Hematopoietic multipotent progenitor cell treated with erythropoietin and hydrocortisone succinate and interleukin-3 and kit ligand, for 8 days (in vitro differentiated cells): ENCODE measurements at places on chromosomes 7 and 10.

DNA sequence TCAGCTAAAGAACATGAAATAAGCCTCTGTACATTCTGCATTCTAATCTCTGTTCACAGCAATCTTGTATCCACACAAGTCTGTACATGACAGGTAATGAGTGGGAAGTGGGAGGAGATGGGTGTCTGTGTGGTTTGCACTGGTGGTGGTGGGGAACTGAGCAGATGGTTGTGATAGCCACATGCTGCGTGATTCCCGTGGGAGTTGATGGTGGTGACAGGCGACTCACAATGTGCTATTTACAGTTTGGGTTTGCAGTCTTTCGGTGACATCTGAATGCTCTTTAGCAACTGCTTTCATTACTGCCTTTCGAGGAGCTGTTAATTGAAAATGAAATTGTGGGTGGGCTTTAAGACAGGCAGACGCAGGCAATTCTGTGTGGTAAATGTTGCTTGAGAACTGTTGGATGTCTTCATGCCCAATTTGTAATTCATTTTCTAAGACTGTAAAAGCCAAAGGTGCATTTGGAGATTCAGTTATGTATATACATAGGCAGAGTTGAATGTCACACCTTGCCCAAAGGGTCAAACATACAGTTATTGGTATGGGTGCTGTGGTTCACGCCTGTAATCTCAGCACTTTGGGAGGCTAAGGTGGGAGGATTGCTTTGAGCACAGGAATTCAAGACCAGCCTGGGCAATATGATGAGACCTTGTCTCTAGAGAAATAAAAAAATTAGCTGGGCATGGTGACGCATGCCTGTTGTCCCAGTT is 308.2 kb downstream of the AUTS2 start:
- peak; percentile 54 for DNase-seq

DNA sequence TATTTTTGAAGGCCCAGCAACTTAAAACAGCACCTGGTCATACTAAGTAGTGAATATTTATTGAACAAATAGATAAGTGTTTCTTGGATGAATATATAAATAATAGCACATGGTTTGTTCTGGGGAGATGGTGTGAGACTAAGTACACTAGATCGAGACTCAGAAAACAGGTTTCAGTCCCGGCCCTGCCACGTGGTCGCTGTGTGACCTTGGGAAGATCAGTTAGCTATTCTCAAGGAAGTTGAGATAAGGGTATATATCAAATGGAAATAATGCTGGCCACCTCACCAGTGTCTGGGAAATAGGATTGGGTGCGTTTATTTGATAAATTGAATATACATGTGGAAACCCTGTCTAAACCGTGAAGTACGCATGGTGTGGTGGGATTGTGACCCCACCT is 354.6 kb downstream of the SDK1 start:
- no peak for DNase-seq

DNA sequence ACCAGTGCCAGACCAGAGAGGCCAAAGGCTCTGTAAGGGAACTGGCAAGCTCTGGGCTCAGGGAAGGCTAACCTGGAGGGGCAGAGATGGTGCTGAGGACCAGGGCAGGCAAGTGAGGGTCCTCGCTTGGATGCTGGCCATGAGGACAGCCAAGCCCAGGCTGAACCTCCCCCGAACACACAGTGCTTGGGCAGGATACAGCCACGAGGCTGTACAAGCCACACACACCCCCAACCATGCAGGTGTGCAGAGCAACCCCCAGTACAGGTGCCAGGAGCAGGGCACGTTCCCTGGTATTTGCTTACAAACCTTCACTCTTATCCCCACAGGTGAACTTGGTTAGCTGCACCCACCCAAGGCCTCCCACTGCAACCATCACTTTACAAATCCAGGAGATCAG is 185.7 kb downstream of the GRID1 start:
- no peak for DNase-seq

GRCh38 chr10:22852712-22853353 is 75.0 kb upstream of the ARMC3 start:
- no peak for DNase-seq

DNA sequence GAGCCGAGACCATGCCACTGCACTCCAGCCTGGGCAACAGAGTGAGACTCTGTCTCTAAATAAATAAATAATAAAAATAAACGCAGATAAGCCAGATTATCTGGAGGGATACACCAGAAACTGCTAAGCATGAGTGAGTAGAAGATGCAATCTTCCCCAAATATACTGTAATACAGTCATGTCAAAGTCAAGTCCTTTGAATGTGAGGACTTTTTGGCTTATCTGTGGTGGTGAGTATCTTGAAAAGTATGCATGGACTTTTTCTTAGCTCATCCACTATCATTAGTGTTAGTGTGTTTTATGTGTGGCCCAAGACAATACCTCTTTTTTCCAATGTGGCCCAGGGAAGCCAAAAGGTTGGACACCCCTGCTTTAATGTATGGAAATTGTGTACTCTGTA is 44.7 kb upstream of the PITRM1 start:
- no peak for DNase-seq

DNA sequence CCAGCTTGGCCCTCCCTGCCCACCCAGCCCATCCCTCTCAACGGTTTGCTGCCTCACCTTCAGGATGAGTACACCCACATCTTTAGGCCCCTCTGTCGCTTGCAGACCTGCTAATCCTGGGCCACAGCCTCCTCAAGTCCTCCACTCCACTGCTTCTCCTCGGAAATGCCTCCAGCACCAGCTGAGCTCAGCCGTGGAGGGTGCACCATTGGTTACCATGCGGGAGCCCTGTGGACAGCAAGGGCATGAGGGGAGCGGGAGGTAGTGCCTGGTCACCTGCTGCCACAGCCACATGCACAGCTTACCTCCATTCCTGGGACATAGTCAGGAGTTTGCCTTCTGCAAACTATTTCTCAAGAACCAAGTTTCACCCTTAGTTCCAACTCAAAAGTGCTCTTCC is 286.3 kb upstream of the ZMIZ1 start:
- DNase-seq = no peak

DNA sequence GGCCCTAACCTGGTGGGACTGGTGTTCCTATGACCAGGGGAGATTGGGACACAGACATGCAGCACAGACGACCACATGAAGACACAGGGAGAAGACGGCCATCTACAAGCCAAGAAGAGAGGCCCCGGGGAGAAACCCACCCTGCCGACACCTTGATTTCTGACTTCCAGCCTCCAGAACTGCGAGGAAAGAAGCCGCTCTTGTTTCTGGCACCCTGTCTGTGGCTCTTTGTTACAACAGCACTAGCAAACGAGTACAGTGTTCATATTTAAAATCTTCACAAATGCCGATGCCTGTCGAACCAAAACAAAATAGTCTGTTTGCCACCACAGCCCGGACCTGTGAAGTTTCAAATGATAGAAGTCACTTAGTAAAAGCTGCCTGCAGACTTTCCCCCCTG is 132.3 kb downstream of the ACTR3B start:
- DNase-seq = no peak

DNA sequence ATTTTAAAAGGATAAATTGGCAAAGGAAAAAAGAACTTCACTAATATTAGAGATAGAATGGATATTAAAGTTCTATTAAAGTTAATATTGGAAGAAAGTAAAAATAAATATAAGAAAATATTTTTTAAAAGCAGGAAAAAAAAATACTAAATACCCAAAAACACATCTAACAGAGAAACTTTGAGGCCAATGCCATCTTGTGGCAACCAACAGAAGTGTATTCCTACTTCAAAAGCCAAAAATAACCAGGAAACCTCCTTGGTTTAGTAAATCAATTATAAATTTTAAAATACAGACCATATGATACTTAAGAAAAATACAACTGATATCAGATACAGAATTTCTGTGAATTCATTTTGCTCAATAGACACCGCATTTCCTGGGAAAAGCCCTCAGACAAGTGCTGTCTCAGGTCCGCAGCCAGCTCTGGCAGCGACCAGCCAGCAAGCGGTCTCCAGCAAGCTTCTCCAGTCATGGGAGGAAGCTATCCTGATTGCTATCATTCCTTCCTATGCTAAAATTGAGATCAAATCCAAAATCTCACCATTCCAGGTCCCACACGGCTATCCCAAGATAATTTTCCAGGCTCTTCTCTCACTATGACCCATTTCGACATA is 65.3 kb downstream of the LMBR1 start:
- DNase-seq = peak; percentile 43

DNA sequence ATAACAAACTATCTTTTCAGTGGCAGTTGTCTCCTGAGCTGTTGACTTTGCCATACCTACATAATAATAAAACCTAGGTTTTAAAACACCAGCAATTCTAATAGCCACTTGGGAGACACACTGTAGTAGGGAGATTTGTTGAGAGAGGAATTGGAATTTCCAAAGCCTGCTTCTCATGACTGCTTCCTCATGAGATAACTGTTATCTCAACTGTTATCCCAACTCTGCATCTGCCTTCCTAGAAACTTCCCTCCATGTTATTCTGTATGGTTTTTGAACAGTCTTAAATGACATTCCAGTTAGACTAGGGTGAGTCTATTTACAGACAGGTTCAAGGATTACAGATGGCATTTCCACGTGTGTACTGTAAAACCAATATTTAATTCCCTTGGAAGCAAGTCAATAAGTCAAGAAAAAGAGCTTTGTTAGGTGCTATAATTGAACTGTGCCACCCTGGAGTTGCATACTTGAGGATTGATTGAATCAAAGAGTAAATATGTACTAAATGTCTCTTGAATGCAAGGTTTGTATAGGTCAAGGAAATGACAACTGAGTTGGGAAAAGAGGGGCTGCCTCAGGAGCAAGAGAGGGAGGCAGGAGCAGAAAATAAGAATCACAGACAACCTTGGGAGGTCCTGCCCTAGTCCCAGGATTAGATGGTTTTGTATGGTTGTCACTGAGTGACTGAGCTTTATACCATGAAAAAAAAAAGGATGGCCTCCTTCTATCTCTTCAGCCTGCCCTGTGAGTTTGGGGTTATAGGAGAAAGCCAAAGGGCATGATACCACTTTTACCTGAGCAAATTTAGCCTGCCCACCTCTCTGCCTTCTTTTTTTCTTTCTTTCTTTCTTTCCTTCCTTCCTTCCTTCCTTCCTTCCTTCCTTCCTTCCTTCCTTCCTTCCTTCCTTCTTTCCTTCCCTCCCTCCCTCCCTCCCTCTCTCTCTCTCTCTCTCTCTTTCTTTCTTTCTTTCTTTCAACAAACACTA is 9.9 kb upstream of the TM9SF3 start:
- DNase-seq = no peak

DNA sequence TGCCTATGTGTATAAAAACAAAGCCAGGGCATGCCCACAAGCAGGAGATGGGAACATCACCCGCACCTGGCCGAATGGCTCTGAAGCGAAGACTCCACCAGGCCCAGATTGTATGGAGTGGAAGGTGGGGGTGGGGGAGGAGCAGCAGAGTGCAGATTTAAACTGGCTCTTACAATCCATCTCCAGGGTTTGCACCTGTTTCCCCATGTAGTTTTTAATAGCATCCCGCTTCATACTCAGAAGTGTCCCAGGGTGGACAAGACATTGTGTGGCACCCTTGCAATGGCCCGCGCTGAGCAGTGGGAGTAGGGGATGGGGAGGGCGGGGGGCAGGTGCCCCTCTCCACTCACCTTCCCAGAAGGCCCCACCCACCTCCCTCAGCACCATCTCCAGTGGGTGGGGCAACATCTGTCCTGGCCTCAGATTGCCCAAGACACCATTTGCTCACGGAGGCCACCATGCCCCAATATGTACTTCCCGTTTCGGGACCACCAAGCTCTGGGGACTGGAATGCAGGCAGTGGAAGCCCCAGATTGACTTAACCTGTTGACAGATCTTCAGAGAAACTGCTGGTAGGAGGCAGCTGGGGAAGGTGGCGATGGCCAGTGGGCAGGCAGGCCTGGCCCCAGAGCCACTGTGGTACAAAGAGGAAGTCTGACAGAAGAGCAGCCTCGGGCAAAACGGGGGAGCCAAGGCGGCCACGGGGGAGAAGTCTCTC is 23.0 kb downstream of the VSIR start:
- no peak for DNase-seq

DNA sequence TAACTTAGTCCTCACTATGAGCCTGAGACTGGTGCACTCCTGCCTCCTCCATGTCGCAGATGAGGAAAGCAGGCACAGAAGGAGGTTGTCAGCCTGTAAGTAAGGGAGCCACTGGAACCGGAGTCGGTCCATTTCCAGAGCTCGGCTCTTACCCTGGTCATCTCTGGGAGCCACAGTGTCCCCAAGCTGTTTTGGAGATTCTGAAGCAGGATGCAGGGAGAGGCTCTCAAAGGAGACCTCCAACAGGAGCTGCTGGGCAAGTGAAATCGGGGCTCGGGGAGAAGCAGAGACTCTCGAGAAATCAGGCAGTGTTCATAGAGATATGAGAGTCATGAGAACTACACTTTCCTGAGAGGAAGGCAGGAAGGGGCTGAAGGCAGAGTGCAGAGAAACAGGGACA is 39.0 kb downstream of the VSTM4 start:
- DNase-seq = no peak

GRCh38 chr7:151426441-151426903 is 13.5 kb downstream of the CRYGN start:
- DNase-seq = no peak

DNA sequence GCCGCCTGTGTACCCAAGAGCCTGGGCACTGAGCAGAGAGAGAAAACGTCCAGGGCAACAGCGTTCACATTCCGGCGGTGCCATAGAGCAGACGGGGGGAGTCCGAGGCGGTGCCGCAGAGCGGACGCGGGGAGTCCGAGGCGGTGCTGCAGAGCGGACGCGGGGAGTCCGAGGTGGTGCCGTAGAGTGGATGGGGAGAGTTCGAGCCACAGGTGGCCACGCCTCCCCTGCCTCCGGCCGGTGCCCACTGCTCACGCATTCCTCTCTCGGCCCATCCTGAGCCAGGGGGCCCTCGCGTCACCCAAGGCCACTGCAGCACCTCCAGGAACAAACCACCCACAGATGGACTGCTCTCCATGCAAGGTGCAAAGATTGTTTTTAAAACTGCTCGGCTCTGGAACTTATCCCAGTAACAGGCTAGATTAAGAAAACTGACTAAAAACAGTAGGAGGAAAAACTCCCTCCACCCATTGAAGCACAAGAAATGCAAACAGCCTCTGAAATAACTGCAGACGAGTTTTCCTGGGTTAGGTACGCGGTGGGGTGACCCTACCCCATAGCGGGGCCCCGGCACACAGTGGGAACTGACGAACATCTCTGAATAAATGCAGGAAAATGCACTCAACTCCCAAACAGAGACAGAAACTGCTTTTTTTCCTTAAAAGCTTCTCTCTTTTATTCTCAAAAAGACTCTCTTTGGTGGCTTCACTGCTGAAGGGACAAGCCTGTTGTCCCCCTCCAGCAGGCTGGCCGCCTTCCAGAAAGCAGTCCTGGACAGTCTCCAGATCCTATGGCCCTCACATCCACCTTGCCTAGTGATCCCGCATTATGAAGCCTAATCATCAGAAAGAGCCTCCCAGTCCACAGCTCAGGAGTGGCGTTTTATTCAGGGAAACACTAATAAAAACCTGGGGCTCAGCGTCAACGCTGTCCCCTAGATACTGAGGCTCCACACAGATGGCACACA is 55.9 kb downstream of the DIP2C start:
- no peak for DNase-seq
